ACHN (cell line): ENCODE measurements at places on chromosomes 4 and X.

DNA sequence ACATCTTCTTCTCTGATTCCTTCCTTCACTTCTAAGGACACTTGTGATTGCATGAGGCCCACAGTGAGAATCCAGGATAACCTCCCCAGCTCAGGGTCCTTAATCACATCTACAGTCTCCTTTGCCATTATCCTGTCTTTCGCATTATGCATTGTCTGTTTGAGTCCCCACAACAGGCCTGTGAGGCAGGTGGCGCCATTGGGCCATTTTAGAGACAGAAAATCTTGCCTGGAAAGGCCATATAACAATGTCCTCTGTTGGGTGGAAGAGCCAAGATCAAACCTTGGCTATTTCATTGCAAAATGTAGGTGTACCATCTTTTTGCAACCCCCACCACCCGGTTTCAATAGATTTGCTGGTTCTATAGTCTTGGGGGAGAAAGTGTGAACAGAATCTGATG is 11.8 kb upstream of the DCUN1D4 start:
- DNase-seq, result peak; percentile 54

GRCh38 chr4:153083447-153083947 is 120.7 kb upstream of the TRIM2 start:
- peak; percentile 74 for DNase-seq

- DNase-seq, result no peak
These were observed 43.7 kb downstream of the IL15 start for GRCh38 chr4:141680060-141680459.

- DNase-seq, result peak; percentile 42
These were observed 118.8 kb downstream of the GABRA2 start for GRCh38 chr4:46270986-46271596.

DNA sequence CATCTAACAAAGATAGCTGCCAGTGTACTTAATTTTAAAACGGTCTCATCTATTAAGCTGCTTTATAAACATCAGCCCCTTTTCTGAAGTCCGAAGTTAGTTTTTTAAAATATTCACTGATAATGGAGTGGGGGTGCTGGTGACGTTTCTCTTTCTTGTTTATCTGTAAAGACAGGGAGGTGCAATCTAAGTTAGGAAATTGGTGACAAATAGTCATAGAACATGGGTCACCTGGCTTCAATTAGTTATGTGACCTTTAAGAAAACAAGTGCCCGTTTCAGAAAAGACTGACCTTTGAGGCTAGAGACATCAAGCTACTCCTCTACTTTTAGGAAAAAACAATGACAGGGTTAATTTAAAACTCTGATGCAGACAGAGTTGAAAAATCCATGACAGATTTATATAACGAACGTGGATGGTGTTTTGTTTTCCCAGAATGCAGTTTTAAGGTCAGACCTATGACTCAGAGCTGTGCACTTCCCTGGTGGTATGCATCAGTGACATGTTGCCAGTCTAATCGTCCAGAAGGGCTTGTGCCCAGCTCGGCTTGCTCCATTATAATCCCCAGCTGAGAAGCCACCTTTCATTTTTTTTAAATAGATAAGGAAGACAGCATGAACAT is 38.2 kb downstream of the FHL1 start:
- DNase-seq, result peak; percentile 44

GRCh38 chr4:13413729-13414437 is 70.3 kb downstream of the RAB28 start:
- no peak for DNase-seq

DNA sequence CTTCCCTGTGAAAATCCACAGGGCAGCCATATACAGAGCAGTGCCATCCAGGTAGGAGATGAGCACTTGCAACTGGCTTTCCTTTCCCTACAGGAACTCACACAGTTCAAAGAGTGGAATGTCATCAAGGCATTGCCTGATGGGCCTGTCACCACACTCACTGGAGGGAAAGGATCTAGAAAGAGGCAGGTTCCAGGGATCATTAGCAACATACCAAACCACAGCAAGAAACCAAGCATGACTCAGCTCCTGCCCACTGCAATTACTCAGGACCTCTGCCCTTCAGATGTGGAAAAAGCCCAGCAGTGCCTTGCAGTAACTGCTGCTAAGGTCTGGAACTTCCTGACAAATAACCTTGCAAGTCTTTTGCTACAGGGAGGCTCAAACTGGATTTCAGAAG is 101.2 kb downstream of the ZNF674 start:
- peak; percentile 77 for DNase-seq

DNA sequence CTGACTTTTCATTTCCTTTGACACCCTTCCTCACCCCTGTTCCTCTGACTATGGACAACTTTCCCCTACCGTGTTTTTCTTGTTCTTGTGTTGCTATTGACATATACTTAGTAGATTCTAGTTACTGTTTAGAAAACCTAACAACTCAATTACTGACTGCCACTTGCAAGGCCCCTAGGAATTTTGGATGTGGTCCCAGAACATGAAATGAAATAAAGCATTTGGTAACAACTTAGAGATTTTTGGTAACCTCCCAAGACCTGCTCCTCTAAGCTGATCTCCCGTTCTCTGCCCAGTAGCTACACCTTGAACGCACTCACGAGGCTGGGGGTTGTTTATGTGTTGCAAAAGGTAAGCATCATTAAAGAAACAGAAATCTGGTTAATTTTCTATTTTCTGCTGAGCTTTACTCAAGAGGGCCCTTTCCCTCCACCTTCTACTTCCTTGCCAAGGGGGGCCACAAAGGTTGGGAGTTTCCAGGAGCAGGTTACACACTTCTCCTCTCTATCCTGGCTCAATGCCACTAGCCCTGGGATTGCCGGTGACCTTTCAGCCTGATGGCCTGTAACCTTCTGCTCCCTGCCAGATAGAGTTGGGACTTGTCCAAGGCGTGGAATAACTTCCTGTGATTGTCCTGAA is 20.5 kb downstream of the GAB3 start:
- DNase-seq, result no peak

GRCh38 chr4:156778093-156778492 is 193.5 kb downstream of the PDGFC start:
- no peak for DNase-seq

GRCh38 chr4:98939438-98939837 is 10.5 kb upstream of the EIF4E start:
- DNase-seq, result no peak

DNA sequence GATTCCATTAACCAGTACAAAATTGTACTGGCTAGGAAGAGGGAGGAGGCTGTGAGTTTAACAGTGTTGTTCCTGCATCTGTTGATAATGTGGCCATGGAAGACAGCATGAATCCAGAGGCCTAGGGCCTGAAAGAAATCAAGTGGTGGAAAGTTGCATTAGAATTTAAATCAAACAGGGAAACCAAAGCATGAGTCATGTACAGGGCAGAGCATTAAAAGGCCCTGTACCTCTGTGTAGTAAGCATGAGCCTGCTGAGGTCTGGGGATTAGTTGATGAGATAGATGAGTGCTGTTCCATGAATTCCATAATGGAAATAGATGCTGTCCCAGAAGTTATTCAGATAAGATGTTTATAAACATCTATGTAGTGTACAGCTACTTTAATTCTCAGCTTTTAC is 58.3 kb downstream of the MID1IP1 start:
- DNase-seq, result no peak

GRCh38 chr4:41569961-41570360 is 32.0 kb downstream of the LIMCH1 start:
- DNase-seq, result no peak

DNA sequence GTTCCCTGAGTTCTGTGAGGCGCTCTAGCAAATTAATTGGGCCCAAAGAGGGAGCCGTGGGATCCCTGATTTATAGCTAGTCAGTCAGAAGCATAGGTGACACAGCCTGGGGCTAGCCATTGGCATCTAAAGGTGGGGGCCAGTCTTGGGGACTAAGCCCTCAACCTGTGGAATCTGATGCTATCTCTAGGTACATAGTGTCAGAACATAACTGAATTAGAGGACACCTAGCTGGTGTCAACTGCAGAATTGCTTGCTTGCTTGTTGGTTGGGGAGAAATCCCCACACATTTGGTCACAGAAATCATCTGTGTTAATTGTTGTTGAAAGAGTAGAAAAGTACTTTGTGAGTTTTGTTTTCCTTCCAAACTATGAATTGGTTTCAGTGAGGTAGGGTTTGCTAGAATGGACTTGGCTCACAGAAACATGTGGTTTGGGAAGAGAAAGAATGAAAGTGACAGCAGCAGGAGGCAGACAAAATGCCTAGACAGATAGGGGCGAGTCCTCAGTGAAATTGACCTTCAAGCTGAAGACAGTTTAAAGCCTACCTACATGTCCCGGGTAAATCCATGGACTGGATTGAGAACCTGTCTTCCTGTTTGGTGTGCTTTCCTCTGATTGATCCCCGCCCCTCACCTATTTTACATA is 12.8 kb upstream of the GPR82 start:
- no peak for DNase-seq

- peak; percentile 25 for DNase-seq
These were observed 85.3 kb downstream of the GATB start for GRCh38 chr4:151675411-151675971.

GRCh38 chrX:154013001-154013421 is 6.7 kb downstream of the IRAK1 start:
- no peak for DNase-seq

- DNase-seq, result no peak
These were observed 2.4 kb downstream of the STX18 start for GRCh38 chr4:4539481-4539880.

DNA sequence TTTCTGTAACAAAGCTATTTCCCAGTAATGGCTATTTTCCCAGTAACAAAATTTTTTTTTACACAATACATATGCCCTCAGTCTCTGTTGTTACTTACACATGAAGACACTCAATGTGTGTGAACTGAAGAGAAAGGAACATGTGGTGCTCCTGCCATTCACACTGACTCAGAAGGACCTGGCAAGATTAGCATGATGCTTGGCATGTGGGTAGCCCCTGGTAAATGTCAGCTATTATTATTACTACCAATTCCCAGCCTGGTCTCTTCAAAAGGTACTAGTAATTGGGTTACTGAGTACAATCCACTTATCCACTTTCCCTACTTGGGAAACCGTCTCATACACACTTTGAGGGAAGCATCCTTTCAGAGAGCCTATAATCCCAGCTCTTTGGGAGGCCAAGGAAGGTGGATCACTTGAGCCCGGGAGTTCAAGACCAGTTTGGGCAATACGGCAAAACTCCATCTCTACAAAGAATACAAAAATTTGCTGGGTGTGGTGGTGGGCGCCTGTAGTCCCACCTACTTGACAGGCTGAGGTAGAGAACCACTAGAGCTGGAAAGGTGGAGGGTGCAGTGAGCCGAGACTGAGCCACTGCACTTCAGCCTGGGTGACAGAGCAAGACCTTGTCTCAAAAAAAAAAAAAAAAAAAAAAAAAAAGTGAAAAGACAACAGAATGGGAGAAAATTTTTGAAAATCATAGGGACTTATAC is 14.6 kb downstream of the RBBP7 start:
- DNase-seq, result no peak

GRCh38 chrX:12007881-12008280 is 130.4 kb upstream of the FRMPD4 start:
- peak; percentile 76 for DNase-seq

GRCh38 chrX:109751698-109752097 is 18.6 kb upstream of the ACSL4 start:
- no peak for DNase-seq

DNA sequence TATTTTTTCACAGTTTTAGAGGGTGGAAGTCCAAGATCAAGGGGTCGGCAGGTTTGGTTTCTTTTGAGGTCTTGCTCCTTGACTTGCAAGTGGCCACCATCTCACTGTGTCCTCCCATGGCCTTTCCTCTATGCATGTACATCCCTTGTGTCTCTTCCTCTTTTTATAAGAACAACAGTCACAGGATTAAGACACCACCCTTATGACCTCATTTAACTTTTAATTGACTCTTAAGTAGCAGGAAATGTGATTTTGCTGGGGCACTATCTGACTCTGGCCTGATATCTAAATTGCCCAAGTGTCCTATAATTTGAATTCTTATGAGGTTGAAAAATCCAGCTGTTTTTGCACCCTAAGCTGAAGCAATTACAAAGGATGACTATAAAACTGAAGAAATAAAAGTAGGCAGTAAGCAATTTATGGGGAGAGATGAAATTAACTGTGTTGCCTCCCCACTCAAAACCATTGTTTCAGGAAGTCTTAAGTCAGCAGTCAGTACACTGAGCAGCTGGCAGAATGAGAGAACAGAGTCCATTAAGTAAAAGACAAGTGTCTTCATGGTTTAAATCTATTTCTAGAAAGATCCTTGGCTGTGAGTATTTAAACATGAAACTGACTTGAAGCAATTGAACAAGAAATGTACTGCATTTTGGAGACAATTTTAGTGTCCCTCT is 601.3 kb downstream of the SPRY1 start:
- DNase-seq, result no peak

DNA sequence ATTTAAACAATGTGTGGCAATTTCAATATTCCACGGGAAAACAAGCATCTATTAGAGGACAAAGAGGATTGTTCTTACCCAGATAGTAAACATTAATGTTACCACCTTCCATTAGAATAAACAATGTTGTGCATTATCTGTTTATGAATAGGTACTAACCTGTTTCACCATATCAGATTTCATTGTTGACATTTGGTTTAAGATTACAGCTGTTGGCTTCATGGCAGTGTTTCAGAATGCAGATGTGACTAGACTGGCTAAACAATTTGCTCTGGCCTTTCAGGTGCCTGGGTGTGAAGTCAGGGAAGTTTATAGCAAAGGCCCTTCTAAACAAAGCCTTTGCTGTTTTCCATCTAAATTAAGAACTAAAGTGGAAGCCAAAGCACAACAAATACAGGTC is 464.7 kb upstream of the FAM47C start:
- DNase-seq, result no peak
